Stromal cell of bone marrow (primary cell): ENCODE measurements at places on chromosomes 3 and 15.

DNA sequence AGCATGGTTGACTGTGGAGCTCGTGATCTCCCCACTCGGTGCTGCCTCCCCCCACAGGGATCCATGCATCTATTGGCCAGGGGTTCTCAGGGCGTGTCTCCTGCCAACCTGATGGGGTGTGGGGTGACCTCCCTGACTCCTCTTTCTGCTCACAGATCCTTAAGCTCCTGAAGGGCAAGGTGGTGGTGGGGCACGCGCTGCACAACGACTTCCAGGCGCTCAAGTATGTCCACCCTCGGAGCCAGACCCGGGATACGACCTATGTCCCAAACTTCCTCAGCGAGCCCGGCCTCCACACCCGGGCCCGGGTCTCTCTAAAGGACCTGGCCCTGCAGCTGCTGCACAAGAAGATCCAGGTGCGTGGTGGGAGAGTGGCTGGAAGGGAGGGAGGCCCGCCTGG, 7.9 kb downstream of the AEN start:
- DNase-seq = no peak

DNA sequence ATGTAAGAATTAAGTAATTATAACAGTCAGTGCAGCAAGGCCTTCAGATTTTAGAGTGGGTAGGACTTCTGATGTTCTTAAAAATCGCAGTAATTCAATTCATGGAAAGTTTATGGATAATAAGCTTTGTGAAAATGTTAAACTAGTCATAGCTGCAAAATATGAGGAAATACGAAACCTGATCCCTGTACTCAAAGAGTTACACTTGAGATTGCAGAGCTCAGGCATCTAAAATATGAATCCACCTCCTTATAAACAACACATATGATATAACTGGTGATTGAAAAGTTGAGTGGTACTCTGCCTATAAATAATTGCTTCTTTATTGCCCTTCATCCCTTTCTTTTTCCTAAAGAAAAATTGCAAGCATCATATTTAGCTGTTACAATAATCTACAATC, 473.3 kb downstream of the OTOL1 start:
- peak; percentile 10 for DNase-seq

DNA sequence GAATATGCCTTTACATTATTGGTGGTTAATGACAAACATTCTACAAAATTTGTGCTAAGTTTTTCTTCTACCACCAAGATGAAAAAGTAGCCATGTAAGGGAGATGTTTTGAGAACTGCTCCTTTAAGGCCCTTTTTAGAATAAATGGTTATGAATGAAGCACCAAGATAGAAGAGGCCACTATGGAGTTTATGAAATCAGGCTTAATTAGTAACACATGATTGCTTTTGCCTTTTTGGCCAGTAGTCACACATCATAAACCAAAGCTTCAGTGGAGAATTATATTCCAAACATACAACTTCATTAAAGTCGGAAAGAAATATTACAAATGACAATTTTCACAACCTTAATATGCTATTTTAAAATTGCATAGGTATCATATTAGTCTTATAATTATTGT, 331.7 kb downstream of the RBMS3 start:
- no peak for DNase-seq

GRCh38 chr3:18591120-18591519, 166.0 kb upstream of the SATB1 start:
- DNase-seq = no peak

GRCh38 chr3:14124223-14124614, 451 bp downstream of the CHCHD4 start:
- no peak for DNase-seq

GRCh38 chr15:35397027-35397426, 148.9 kb downstream of the DPH6 start:
- DNase-seq = no peak

GRCh38 chr3:106376016-106376570, 507.3 kb upstream of the CBLB start:
- DNase-seq = no peak

- DNase-seq = peak; percentile 44
Observed at GRCh38 chr3:46372492-46373359, 2.0 kb downstream of the CCR5 start.

DNA sequence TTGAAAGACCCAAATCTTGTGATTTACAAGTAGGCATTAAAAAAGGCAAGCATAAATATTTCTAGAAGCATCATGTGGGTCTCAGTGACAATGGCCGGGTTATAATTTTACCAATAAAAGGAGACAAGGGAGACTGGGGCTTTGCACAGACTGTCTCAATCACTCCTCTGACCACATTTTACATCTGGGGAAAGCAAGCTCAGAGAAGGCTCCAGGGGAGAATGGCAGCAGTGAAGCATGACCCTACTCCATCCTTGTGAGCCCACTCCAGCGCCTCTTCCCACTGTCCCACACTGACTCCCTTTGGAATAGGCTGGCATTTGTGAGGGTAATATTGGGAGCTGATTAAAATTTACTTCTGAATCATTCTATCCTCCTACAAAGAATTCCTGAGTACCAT, 61.8 kb downstream of the SATB1 start:
- no peak for DNase-seq

- peak; percentile 34 for DNase-seq
Observed at GRCh38 chr3:46848271-46849044, 14.8 kb downstream of the MYL3 start.

- DNase-seq = no peak
Observed at GRCh38 chr3:160291909-160292299, 66.7 kb downstream of the C3orf80 start.

DNA sequence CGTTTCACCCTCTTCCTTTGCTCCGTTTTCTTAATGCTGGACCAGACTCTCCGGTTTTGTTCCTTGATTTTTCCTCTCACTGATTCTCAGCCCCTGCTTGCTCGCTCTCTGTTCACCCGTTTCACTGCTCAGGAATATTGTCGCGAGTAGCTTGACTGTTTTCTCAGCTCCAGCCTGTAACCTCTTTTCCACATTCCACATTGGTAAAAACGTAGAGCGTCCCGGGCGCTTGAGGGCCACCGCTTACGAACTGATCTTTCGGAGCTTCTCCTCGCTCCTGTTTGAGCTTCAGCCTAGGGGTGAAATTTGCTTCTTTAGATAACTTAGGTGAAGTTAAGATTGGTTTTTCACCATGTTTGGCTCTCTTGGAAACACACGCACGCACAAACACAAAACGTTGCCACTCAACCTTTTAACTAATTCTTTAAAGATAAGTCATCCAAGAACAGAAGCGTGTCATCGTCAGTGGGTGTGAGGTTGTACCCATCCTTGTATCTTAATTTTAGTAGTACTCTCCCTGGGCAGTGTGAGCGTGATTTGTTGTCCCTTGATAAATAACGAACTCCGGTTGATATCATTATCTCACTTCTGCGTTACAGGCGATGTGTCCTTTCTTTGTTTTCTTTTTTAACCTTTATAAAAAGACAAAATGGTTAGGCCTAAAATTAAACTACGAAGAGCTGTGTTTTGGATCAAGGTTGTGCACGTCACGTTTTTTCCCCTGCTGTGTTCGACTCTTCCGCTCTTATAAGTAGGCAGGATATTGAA, 1.0 kb downstream of the PAK2 start:
- DNase-seq = peak; percentile 30

GRCh38 chr3:13027154-13027553, 46.1 kb downstream of the IQSEC1 start:
- DNase-seq = no peak

DNA sequence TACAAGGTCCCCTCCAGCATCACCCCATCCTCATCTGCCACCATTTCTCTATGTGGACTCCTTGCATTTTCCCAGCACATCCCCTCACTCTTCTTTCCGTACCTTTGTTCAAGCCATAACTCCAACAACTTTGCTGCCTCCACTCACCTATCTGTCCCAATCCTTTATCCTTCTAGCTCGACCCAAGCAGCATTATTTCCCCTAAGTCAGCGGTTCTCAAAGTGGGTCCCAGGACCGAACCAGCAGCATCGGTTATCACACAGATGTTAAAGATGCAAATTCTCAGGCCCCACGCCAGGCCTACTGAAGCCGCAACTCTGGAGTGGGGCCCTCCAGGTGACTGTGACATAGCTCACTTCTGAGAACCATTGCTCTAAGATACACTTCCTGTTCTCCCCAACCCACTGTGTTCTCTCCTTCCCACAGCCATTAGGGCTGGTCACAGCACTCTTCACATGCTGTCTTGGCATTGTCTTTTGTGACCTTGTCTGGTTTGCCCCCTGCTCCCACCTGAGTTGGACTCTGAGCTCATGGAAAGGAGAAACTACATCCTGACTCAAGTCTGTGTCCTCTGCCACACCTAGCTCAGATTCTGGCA, 56.2 kb downstream of the AAGAB start:
- no peak for DNase-seq

- DNase-seq = peak; percentile 17
Observed at GRCh38 chr3:133469140-133469731, 69.4 kb downstream of the BFSP2 start.

- DNase-seq = no peak
Observed at GRCh38 chr15:51575775-51576174, 46.8 kb downstream of the DMXL2 start.

DNA sequence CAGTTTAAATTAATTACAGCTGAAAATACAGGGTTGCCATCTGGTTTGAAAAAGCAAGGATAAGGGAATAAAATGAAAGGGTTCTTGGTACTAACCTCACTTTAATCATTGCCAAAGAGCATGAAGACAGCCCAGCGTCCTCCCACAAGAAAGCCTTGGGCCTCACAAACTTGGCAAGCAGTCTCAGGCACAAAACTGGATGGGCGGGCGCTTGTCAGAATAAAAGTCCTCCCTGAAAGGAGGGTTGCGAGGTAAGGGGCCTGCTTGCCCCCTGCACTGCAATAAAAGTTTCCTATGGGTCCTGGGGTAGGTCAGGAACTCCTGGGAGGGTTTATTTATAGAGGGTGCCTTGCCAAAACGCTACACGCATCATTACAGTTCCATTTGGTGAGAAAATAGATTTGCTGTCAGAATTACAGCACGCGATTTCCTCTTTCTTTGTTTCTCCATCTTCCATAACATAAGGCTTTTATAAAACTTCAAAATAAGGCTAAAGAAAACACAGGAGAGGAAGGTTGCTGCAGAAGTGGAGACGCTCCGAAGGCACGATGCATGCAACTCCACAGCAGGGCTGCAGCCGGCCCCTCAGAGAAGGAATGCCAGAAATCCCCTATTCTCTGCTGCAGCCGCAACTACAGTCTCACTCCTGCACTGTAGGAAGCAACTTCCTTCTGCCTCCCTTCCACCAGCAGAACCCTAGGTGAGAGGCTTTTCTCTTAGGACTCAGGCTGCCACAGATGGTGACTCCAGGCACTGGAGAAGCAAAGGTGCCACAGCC, 61.3 kb downstream of the VGLL4 start:
- DNase-seq = peak; percentile 73

DNA sequence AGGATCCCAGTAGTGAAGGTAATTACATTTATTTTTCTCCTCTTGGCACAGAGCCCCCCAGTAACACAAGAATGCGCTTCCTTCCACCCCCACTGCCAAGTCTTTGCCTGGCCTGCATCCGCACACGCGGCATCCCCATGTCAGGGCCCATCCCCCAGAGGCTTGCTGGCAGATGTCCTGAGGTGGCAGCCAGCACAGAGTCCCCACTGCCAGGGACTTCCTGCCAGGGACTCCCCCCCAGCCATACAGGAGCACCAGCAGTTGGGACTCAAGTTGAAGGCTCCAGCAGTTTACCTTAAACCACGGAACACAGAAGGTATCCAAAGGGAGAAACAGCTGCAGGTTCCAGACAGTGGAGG, 41.0 kb downstream of the MEGF11 start:
- no peak for DNase-seq

DNA sequence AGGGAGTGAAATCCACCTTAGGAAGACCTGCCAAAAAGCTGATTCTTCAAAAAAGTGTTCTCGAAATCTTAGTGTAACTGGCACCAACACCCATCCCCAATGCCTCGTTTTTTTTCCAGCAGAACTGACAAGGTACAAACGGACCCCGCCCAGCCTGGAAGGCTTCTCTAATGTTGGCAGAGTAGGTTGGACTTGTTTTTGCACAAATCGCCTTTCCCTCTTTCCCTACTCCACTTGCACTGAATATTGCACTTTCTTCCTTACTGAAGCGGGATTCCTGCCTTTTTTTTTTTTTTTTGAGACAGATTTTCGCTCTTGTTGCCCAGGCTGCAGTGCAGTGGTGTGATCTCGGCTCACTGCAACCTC, 544 bp upstream of the TIMMDC1 start:
- DNase-seq = peak; percentile 10

DNA sequence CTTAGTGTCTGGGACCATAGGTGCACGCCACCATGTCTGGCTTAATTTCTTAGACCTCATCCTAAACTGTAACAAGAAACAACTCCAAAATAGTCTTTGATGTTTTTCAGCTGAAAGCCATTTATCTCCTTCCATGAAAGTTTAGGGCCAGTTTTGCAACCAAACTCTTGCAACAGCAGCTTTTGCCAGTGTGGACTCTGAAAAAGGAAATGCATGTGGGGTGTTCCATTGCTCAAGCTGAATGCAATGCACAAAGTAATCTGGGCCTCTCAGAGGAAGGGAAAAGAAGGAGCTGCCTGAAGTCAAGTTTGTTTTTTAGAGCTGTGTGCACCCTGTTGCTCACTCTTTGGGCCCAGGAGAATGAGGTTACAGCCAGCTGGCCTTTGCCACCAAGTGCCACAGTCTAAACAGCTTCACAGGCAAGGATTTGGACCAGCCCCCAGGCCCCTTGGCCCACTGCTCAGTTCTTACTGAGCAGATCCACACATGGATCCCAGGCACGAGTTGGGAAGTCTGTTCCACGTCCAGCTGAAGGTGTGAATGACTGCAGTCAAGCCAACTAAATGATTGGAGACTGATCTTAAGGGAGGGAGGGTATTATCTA, 212.3 kb upstream of the LRRFIP2 start:
- DNase-seq = no peak

DNA sequence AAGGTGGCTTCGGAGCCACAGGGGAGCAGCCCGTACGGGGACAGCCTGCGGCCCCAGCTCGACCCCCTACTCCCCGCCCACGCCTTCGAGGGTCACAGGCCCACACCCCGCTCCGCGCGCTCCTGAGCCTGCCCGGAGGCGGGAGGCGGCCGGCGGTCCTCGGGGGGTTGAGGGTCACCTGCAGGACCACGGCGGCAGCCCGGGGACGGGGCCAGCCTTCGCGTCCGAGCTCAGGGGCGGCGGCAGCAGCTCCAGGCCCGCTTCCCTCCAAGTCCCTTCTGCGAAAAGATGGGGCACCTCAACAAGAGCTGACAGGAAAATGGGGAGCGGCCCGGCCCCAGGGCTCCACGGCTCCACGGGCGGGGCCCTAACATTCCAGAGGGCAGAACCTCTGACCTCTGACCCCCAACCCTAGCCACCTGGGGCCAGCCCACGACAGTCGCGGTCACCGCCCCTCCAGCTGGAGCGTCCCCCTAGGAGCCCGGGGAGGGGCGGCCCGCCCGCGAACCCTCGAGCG, 428 bp downstream of the LYSMD4 start:
- no peak for DNase-seq

DNA sequence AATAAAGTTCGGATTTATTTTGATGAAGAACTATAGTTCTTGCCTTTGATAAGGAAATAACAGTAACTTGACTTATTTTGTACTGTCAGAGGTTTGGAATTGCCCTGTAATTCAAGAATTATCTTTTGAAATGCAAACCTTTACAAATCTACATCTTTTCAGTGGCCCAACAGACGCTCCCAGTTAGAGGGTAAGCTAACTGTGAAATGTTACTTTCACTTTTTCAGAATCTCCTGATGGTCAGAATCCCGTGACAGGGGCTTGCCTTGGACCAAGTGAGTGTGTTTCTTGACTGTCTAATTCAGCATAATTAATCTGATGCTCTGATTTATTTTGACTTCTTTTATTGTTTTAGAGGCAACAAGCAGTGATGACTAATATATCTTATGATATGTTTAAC, 262.5 kb downstream of the PLOD2 start:
- DNase-seq = no peak

GRCh38 chr15:56934269-56934668, 15.8 kb downstream of the TCF12 start:
- no peak for DNase-seq

- DNase-seq = no peak
Observed at GRCh38 chr3:129344540-129345220, 66.0 kb downstream of the HMCES start.
